ENCODE measurements at places on chromosomes 6 and 20.
A peak's percentile ranks its signal among the peaks of the same experiment; 100 is the strongest.

- no peak for DNase-seq
These were observed 112.7 kb upstream of the HDDC2 start for GRCh38 chr6:125414507-125414906.

GRCh38 chr6:89409461-89410035, 2.5 kb downstream of the RRAGD start:
- no peak for DNase-seq

- DNase-seq, result no peak
These were observed 141.2 kb downstream of the JARID2 start for GRCh38 chr6:15387118-15387517.

DNA sequence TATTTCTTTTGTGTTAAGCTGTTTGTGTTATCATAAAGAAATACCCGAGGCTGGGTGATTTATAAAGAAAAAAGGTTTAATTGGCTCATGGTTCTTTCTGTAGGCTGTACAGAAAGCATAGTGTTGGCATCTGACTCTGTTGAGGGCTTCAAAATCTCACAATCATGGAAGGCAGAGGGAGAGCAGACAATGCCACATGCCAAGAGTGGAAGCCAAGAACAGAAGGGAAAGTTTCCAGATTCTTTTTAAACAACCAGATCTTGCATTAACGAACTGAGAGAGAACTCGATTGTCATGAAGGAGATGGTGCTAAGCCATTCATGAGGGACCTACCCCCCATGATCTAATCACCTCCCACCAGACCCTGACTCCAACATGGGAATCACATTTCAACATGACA, 290.1 kb downstream of the BMP2 start:
- no peak for DNase-seq

GRCh38 chr6:144343701-144344428, 58.7 kb downstream of the UTRN start:
- peak; percentile 75 for DNase-seq

DNA sequence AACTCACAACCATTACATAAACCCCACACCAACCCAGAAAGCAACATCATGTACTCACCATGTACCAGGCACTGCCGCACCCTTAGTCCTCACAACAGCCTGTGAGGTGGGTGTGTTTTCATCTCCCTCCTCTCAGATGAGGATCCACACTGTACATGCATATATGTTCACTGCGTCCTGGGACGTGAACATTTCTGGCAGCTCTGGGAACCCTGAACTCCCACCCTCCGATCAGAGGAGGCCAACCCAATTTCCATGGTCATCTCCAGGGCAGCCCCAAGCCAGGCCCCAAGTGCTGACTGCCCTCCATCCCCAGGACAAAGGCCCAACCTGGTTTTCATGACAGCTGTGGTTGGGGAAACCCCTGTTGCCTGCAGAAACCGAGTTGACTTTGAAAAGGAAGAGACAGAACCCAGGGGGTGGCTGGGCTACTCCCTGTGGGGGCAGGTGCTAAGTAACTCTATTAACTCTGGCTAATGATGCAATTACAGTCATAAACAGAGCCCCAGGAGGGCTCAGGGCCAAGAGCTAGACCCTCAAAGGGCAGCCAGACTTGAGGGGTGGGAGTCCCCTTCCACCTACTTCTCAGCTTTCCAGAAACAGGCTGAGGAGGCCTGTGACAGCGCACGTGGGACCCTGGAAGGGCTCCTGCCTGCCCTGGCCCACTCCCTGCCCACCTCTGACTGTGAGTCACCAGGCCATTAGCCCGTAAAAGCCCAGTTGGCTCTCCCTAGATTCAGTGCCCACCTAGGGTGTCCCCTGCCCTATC, 2.6 kb downstream of the TFEB start:
- no peak for DNase-seq

DNA sequence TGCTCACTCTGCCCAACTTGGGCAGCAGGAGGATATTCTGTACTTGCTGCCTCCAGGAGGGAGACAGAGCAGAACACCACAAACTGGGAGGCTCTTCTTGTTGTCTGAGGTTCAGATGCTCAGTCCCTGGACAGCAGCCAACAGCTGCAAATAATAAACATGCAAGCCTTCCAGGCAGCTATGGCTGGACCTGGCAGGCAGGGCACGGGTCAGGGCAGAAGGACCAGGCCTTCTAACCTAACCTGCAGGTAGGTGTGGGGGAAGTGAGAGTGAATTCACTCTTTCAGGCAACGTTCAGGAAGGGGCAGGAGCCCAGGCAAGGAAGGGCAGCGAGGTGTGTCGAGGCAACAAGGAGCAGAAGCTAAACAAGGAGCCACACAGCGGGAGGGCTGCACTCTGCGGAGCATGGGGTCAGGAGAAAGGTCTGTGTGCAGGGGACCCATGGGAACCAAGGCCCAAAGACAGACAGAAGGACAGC, 31.5 kb downstream of the NINL start:
- DNase-seq, result no peak

- no peak for DNase-seq
These were observed 49.2 kb downstream of the PCNA start for GRCh38 chr20:5070570-5070969.

DNA sequence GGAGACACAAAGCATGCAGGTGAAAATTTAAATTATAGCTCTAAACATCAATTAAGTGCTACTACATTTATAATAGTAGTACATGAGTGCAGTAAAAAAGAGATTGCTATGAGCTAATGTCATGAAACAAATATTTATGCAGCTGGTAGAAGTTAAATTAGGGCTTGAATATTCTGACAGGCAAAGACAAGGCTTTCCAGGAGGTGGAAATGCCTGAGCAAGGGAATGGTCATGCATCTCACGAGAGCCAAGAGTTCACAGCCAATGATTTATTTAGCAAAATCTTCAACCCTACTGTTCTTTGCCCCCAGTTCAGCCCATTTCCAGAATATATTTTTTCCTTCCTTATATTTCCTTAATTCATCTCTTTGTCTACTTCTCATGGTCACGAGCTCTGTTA, 128.9 kb downstream of the HIVEP2 start:
- DNase-seq, result no peak

GRCh38 chr6:154514481-154514880, 4.0 kb upstream of the CNKSR3 start:
- DNase-seq, result no peak

DNA sequence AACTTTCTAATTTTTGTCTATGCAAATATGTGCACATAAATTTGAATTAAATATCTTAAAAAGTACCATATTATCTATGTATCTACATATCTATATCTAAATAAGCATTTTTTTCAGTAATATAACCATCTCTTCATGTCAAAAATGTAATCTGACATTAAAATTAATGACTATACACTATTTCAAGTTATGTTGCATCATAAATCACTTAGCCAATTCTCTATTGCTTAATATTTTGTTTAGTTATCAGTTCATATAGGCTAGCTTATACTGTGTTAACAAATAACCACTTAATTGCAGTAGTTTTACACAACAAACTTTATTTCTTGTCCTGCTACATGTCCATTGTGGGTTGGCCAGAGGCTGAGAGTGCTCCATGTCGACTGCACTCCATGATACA, 360.8 kb downstream of the EPM2A start:
- DNase-seq, result no peak

DNA sequence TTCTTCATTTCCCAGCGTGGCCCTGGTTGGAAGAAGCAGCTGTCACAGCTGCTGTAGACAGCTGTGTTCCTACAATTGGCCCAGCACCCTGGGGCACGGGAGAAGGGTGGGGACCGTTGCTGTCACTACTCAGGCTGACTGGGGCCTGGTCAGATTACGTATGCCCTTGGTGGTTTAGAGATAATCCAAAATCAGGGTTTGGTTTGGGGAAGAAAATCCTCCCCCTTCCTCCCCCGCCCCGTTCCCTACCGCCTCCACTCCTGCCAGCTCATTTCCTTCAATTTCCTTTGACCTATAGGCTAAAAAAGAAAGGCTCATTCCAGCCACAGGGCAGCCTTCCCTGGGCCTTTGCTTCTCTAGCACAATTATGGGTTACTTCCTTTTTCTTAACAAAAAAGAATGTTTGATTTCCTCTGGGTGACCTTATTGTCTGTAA, 292.7 kb downstream of the ESR1 start:
- DNase-seq, result peak; percentile 81

- no peak for DNase-seq
These were observed 303.8 kb downstream of the UBE3D start for GRCh38 chr6:82761674-82762345.

GRCh38 chr6:168469521-168469920, 28.5 kb downstream of the SMOC2 start:
- no peak for DNase-seq

GRCh38 chr6:88982720-88983119, 19.3 kb upstream of the RNGTT start:
- DNase-seq, result peak; percentile 57

DNA sequence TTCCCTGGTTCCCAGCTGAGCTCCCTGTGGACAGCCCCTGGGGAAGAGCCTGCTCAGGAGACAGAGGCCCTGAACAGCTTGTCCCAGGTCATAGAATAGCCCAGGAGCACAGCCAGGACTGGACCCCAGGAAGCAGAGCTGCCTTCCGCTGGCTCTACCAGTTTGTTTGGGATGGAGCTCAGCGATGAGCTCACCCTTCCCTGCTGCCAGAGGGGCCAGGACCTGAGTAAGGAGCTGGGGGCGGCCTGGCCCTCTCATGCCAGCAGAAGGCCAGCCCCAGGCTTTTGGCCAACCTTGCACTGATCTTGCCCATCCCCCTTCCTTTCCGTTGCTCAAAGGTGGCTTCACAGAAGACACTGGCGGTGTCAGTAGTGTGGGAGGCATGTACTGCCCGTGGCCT, 17.5 kb downstream of the MMP24OS start:
- DNase-seq, result no peak

- no peak for DNase-seq
These were observed 350.5 kb downstream of the CDC5L start for GRCh38 chr6:44737829-44738528.

DNA sequence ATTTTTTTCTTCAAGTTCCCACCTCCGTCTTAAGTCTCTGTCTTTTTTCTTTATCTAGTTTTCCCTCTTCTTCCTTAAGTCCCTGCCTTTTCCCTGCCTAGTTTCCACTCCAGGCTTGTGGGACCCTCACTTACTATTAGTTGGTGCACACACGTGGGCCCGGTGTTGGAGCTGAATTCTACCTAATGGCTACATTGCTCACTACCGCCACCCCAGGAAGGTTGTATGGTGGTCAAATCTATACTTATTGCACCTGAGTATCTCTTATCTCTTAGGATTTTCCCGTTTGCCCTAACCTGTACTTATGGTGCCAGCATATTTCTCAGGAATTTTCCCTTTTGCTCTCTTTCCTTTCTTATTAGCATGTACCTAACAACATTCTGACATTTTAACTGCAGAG, 692.8 kb downstream of the EPM2A start:
- DNase-seq, result no peak

GRCh38 chr6:125123468-125124048, 30.0 kb upstream of the TPD52L1 start:
- DNase-seq, result no peak

DNA sequence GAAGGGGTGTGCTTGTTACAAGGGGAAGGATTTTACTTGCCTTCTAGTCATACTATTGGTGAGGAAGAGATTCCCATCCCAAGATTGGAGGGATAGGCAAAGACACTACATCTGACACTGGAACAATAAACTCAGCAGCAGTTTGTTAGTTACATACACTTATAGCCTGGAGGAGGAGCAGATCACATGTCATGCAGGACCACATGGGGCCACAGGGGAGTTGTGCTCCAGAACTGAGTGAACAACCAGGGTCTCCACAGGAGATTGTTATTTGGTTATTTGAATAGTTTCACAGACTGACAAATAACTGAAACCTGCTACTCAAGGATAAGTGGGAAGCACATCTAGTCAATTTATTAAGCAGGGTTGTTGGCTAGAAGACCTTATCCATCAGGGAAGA, 559.4 kb upstream of the MANEA start:
- DNase-seq, result no peak

DNA sequence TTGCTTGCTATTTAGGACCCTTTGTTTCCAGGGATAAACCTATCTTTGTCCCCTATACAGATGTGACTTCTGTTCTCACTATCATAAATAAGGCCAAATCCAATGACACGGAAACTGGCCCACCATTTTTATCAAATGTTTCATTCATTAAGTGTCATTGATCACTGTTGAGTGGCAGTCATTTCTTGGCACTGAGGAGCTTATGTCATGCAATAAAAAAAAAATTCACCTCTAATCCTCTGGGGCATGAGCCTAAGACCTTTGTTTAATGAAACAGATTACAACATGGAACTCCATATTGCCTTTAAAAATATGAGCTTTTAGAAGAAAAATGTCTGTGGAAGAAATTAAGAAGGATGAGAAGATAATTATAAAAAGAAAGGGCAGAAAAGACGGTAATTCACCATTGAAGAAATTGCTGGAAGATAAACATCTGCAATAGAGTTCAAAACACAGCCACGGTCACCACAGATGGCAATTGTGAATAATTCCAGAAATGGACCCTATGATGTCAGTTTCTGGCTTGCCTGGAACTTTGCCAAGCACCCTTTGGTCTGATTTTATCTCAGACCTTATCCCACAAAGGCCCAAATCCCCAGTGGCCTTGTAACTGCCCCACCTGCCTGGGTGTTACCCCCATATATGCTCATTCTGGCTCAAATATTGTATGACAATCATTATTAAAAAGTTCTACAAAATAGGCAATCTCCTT, 91.1 kb downstream of the DST start:
- DNase-seq, result no peak

- no peak for DNase-seq
These were observed 9.7 kb upstream of the FILIP1 start for GRCh38 chr6:75503291-75503690.

DNA sequence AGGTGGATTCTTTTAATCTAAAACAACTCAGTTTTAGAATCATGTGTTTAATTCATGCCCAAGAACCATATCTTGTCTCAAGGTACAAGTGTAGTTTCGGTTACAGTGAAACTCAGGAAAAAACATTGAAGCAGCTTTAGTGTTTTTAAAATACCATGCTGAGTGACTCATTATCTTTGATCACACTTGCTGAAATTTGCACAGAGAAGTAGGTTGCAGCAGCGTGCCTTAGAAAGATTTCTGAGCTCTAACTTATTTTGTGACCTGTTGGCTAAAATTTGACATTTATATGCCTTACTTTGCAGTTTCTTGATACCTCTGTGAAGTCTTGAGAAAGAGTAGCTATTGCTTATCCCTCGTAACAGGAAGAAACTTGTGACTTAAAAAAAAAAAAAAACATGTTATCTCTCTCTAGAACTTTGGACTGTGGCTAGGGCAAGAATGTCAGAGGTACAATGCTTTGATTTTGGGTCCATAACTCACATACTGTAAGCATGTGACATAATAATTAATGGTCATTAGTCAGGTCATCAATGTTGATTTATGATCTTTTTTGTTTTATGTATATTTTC, 34.5 kb upstream of the FUCA2 start:
- DNase-seq, result no peak

DNA sequence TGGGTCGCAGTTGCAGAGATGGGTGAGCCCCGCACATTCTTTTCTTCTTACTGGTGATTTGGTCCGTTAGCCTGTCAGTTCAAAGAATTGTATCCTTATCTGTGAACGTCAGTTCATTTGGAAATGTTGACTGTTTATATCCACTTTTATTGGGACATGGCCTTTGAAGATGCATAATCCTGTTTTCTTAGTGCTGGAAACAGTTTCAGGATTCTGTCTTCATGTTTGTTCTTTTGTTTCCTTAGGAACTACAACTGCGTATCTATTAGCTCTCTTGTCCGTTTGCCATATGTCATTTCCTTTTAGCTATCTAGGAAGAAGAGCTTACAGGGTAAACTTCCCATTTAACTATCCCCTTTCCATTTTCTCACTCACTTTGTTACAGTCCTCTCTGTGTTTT, 35.0 kb upstream of the TULP1 start:
- no peak for DNase-seq

- DNase-seq, result no peak
These were observed 1.9 kb downstream of the NT5E start for GRCh38 chr6:85451565-85452306.
